ENCODE measurements at places on chromosomes 7 and 10.

- DNase-seq = no peak
These were observed 1.2 kb downstream of the CYP2E1 start for GRCh38 chr10:133528296-133528844.

GRCh38 chr7:5615190-5616070 lies 166.0 kb downstream of the RNF216 start:
- no peak for DNase-seq

DNA sequence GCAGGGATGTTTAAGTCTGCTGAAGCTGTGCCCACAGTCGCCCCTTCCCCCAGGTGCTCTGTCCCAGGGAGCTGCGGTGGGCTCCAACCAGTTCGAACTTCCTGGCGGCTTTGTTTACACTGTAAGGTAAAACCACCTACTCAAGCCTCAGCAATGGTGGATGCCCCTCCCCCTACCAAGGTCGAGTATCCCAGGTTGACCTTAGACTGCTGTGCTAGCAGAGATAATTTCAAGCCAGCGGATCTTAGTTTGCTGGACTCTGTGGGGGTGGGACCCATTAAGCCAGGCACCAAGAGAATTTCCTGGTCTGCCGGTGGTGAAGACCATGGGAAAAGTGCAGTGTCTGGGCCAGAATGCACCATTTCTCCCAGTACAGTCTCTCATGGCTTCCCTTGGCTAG lies 56.0 kb downstream of the CCDC7 start:
- no peak for DNase-seq

GRCh38 chr7:12296051-12296570 lies 85.0 kb downstream of the TMEM106B start:
- DNase-seq = no peak

DNA sequence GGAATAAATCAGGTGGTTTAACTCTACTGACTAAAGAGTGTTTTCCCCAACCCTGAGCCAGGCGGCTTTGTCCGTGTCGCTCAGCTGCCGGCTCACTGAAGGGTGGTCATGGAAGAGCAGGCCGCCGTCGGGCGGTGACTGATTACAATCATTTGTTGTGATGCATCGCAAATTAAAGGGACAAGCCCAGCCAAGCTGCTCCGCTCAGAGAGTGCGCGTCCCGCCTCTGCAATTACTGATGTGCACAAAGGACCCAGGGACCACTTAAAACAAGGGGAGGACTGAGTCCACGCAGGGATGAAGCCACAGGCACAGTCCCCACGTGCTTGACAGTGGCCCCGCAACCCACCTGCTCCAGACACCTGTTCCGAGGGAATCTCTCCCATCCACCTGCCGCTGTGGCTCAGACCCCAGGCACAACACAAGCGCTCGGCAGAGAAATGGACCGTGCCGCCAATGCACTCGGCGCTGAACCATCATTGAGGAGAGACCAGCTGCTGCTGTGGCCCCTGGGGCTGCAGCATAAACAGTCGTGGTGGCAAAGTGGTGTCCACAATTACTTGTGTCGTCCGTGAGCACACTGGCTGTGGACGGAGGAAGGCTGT lies 526.5 kb downstream of the PTPRN2 start:
- no peak for DNase-seq

DNA sequence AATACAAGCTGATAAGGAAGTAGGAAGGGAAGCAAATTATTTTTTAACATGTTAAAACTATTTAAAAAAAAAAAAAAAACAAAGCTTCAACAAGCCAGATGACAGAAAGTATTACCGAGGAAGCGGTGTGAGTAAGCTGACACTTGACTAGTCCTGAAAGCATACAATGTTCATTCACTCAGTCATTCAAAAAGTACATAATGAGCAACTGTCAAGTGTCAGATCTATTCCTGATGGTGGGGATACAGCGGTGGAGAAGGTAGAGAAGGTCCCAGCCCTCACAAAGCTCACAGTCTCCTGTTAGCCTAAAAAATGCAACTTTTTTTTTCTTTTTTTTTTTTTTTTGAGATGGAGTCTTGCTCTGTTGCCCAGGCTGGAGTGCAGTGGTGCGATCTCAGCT lies 40.0 kb downstream of the RAPGEF5 start:
- no peak for DNase-seq

GRCh38 chr7:7183838-7184463 lies 1.6 kb downstream of the C1GALT1 start:
- no peak for DNase-seq

GRCh38 chr7:103989785-103990767 lies 618 bp upstream of the RELN start:
- no peak for DNase-seq

- DNase-seq = no peak
These were observed 45.3 kb upstream of the ZNF800 start for GRCh38 chr7:127437837-127438236.

DNA sequence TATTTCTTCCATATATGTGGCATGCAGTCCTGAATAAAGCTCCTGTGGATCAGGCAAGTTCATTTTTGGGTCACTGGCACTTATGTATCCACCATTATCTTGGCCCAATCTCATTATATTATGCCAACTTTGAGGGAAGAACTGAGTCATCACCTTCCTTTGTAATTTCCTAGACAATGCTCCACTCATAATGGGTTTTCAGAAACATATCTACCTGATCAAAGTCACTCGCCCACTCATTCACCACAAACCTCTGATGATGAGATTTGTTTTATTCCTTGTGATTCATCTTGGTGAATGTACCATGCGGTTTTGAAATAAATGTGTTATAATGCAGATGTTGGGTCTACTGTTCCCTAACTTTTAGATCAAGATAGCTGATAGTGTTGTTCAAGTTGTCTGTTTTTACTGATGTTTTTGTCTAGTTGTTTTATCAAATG lies 525.8 kb downstream of the KIF20B start:
- DNase-seq = no peak

GRCh38 chr7:123666492-123666891 lies 10.8 kb downstream of the LMOD2 start:
- DNase-seq = no peak

- DNase-seq = no peak
These were observed 53.1 kb downstream of the TEX36 start for GRCh38 chr10:125629758-125630376.

- no peak for DNase-seq
These were observed 20.7 kb upstream of the ZRANB1 start for GRCh38 chr10:124921261-124921660.

GRCh38 chr10:132987671-132988571 lies 45.6 kb upstream of the CFAP46 start:
- DNase-seq = no peak

GRCh38 chr7:141617280-141617679 lies 66.1 kb downstream of the AGK start:
- no peak for DNase-seq

DNA sequence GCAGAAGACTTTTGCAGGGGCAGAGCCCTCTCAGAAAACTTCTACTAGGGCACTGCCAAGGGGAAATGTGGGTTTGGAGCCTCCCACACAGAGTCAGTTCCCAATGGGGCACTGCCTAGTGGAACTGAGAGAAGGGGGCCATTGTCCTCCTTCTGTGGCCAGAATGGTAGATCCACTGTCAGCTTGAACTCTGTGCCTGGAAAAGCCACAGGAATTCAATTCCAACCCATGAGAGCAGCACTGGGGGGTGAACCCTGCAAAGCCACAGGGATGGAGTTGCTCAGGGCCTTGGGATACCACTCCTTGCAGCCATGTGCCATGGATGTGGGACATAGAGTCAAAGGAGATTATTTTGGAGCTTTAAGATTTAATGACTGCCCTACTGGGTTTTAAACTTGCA lies 262.2 kb upstream of the SEMA3C start:
- DNase-seq = no peak

All from activated CD4-positive, CD25-positive, alpha-beta regulatory T cell treated with anti-CD3 and anti-CD28 coated beads, Interleukin-2, amount 50 U/mL, for 72 hours (primary cell).